ENCODE measurements at places on chromosomes 11 and 22.

- DNase-seq = no peak
These were observed 14.5 kb upstream of the RPS19BP1 start for GRCh38 chr22:39546889-39547586.

DNA sequence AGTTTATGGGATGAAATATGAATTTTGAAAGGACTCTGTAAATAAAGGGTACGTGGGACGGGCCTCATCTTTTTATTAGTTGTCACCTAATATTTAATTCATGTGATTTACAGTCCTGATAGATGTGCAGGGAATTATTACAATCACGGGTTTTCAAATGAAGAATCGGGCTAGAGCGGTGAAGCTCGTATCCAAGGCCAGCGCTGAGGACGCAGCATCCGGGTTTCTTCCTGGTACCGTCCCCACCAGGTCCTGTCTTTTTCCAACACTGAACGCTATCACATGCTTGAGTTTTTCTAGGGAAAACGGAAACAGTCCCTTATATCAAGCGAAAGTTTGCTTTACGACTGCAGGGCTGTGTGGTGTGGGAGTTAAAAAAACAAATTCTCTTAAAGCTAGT, 787 bp downstream of the SMDT1 start:
- no peak for DNase-seq

DNA sequence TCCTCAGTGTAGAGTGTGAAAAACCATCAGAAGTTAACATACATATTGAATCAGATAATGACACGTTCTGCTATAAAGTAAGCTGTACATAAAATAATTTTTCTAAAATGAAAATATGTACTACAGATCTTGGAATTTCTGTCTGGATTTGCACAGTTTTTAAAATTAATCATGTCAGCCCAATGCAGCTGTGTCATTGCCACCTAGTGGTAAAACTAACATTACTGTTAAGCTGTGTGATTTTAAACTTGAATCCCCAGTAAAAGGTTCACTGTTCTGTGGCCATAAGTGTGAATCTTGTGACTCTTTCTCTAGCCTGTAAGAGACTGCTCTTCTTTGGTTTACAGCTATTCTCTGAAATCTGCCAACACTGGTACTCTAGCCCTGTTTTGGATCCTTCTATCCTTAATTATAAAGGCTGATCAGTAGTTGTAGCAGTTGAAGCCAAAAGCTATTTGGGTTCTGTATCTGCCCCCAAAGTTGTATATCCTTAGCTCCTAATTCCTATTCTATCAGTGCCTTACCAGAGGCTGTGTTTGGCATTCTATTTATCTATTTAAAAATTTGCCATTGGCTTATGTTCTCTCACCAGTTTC, 4.0 kb downstream of the JRKL start:
- no peak for DNase-seq

DNA sequence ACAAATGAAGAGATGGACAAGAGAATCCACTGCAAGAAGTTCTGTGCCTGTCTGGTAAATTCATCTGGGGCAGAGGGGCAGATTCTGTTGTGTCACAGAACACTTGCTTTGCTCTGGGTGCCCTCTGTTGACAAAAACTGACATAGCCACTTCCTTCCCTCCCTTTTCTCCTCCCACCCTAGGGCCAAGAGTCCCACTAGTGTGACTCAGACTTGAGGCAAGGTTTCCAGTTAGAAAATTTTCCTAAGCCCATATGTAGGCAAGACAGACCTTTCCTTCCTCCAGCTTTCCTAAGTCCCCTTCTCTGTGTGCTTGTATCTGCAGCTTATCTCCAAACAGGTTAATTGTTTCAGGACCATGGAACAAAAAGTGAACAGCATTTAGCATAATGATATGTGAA, 106.8 kb downstream of the RBFOX2 start:
- DNase-seq = no peak

GRCh38 chr11:92964471-92964870, 5.0 kb upstream of the MTNR1B start:
- no peak for DNase-seq

DNA sequence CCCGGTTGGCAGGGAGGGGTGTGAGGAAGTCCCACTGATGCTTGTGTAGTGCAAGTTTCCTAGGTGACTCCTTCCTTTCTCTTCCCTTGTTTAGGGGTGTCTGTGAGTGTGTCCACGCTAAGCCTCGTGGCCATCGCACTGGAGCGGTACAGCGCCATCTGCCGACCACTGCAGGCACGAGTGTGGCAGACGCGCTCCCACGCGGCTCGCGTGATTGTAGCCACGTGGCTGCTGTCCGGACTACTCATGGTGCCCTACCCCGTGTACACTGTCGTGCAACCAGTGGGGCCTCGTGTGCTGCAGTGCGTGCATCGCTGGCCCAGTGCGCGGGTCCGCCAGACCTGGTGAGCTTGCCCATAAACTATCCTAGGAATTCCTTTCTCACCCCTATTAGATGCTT, 10.4 kb downstream of the CCKBR start:
- DNase-seq = no peak

Measured in T-cell (primary cell).